IPS DF 6.9 (cell line): ENCODE measurements at places on chromosomes 4 and X.

GRCh38 chrX:39016556-39016955, 215.3 kb downstream of the MID1IP1 start:
- DNase-seq = no peak

GRCh38 chr4:87953826-87954225, 21.7 kb upstream of the SPP1 start:
- DNase-seq = no peak

GRCh38 chr4:128244379-128244778, 43.2 kb downstream of the PGRMC2 start:
- no peak for DNase-seq

DNA sequence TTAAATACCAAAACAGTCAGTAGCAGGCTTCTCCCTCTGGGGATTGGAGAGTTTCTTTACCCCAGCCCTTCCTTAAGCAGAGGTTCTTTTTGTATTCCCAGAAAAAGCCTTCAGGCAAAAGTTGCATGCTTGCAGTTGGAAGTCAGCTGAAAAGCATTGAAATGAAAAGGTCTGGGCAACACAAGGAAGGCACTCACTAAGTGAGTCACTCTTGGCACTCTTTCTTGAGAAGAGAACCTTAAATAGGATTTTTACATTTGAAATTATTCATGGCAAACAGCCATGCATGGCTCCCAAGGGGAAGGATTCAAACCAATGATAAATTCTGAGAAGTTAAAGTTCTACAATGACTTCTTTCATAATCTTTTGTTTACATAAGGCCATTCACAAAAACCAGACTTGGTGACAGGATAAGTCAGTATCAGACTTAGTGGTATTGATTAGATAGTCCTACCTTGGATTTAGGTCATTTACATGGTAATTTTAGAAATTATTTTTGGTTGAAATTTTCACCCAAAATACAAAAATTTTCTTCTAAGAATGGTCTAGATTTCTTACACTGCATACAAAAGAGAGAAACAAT, 2068.9 kb downstream of the PCDH7 start:
- DNase-seq = no peak

DNA sequence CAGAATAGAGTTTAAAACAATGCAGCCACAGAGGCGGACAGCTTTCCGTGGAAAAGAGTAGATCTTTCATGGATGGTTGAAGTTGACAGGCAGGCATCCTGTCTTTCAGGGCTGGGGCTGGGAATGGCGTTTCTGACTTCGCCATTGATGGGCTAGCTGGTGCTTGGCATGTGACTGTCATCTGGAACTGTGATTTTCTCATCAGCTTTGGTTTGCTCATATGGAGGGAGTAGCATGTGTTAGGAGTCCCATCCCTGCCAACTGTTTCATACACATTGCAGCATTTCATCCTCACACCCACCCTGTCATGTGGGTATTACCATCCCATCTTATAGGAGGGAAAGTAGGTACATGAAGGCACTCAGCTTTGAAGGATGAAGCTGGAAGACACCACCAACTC, 49.2 kb upstream of the STX18 start:
- DNase-seq = no peak

GRCh38 chr4:105837037-105837436, 58.2 kb upstream of the NPNT start:
- no peak for DNase-seq

DNA sequence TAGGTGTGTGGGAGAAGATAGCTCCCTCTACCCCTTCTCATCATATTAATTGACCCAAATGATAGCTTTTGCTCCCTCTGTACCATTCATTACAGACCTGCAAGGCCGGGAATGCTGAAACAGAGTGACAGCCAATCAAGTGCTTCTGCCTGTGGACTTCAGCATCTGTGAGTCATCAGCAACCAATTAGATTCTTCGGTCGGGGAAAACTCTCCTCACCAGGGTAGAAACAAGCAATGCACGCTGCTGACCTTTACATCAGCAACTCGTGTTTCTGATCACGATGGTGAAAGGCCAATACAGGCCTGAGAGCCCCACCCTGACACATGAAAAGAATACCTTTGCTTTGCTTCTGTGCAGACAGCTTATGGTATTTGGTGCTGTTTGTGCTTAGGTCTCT, 347.2 kb upstream of the DDX53 start:
- peak; percentile 11 for DNase-seq

- DNase-seq = no peak
Measured at GRCh38 chr4:119103263-119103662, 32.4 kb upstream of the MYOZ2 start.

DNA sequence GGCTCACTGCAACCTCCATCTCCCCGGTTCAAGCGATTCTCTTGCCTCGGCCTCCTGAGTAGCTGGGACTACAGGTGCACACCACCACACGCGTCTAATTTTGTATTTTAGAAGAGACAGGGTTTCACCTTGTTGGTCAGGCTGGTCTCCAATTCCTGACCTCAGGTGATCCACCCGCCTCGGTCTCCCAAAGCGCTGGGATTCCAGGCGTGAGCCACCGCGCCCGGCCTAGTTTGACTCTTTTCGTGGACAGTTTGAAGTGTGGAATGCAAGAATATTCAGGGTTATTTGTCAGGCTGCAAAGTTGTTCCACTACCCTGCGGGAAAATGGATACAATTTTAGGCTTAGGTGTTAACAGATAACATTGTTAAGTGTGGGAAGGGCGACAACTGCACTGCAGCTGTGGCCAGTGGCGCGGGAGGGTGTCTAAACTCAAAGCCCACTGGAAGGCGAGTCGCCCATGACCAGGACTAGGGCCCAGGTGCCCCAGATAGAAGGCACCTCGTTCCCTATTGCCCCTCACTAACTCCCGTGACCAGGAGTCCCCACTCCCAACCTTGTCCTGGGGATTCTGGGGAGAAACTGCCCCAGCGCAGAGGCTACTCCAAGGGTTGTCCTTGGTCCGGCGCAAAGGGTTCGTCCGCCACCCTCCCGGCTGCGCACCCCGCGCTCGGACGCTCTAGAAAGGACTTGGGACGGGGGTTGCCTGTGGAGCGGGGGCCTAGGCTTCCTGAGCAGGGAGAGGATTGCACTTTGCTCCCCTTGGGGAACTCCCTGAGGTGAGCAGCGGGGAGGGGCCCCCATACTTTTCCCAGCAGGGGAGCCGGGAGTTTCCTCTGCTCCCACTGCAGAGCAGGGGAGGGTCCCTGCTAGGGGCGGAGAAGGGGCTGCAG, 1.1 kb upstream of the CD99 start:
- no peak for DNase-seq
